ENCODE measurements at places on chromosomes 2 and 18.

DNA sequence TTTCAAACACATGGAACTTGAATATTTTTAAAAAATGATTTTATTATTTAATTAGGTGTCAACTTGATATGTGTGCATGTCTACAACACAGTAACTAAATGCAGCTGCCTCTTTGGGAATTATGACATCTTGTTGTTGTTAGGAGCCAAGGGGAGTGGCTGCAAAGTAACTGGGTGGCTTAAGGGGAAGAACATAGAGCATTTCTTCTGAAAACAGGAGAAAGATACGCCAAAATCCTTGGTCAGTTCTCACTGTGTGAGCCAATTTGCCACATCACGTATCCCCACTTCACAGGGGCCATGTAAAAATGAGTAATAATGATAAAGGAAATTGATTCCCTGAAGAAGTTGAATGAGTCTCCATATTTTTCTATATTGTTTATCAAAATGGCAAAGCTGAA lies 309.8 kb upstream of the COL3A1 start:
- DNase-seq: no peak

DNA sequence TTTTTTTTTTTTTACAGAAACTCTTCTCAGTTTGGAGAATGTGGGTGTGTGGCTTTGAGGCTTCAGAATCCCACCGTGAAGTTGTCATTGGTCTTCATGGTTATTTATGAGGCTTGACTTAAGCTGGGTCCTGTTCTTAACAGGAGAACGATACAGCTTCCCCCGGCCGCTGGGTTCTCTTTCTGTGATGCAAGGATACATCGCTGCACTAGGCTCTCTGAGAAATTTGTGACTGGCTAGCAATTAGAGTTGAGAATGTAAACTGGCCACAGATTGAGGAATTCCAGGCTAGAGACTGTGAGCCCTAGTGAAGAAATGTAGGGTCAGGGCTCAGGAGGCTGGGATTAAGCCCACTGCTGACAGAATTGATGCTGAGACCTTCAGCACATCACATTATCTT lies 29.8 kb downstream of the MGAT5 start:
- no peak for DNase-seq

- DNase-seq: no peak
Measured at GRCh38 chr2:102401456-102401855, 21.5 kb upstream of the IL18RAP start.

DNA sequence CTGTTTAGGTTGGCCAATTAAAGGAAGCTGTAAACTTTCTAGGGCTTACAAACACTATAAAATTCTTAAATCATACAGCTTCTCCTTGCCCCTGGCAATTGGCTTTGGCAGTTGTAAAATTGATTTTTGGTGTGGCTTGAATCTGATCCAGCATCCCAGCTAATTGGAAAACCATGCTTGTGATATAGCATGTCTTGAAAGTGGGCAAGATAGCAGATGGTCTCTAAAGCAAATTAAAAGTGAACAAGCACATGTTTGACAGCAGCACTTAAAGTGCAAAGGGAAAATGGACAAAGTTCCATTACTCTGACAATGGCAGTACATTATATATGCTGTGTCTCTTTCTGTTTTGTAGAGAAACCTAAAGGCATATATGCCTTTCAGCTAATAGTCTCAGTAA lies 302.9 kb upstream of the NXPH2 start:
- DNase-seq: no peak

DNA sequence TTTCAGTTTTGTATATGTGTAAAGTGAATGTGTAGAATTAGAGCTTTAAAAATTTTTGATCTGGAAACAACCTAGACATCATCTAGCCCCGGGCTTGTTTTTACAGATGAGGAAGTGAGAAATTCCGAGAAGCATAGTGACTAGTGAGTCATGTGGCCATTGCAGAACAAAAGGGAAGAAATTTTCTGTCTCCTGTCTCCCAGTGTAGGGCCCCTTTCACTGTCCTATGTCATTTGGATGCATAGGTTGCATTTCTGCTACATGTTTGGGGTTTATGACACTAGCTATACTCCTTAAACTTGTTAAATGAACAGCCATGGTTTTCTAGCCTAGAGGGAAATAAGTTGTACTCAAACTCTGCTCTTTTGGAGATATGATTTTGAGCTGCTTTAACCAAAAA lies 84.6 kb downstream of the PLCL1 start:
- no peak for DNase-seq

- no peak for DNase-seq
Measured at GRCh38 chr2:207681431-207681830, 30.0 kb upstream of the CCNYL1 start.

- DNase-seq: no peak
Measured at GRCh38 chr18:76451396-76452331, 43.4 kb downstream of the ZNF516 start.

GRCh38 chr18:46469186-46469915 lies 187.7 kb downstream of the LOXHD1 start:
- no peak for DNase-seq

DNA sequence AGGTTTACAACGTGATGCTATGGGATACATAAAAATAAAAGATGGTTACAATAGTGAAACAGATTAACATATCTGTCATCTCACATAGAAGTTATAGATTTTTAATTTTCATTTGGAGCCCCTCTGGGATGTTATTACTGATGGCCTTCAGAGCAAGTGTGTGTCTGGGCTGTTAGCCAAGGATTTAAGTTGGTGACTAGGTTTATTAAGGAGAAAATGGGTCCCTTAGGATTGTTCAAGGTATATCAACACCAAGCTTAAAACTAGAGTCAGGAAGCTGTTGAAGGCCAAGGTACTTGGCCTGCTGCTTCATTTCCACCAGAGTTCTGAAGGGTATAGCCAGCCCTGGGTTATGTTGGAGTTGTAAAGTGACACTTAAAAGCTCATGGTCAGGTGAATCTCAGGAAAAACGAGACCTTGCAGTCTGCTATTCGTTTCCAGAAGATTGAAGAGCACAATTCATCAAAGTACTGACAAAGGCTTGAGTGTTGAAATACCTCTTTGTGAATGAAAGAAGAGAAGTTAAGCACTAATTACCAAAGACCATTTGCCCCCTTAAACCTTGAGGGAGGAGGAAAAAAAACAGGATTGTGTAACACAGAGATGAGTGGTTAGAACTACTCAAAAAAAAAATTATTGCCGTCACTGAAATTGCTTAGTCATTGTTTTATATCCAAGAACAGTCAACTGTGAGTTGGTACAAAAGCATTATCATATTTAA lies 48.4 kb downstream of the MAP2 start:
- DNase-seq: no peak

GRCh38 chr2:61538920-61539520 lies 864 bp upstream of the XPO1 start:
- peak; percentile 36 for DNase-seq
